ENCODE measurements at places on chromosomes 6 and 20. TPM values are rescaled to one million over a fixed set of nuclear protein-coding genes. Genes with fewer than 3 reads are reported as not detected.

The SLC22A7 gene
- not detected for total RNA-seq

The BPIFB2 gene
- total RNA-seq = not detected

The DOK5 gene
- total RNA-seq = 3.1 TPM

The C20orf96 gene
- total RNA-seq = 6.0 TPM

The TUBE1 gene
- total RNA-seq = 49.0 TPM

The PPDPF gene
- 82.2 TPM for total RNA-seq

The TCP11 gene
- 0.25 TPM for total RNA-seq

The KCNB1 gene
- total RNA-seq = 0.97 TPM

The PRELID3B gene
- total RNA-seq = 41.3 TPM

GRCh38 chr6:73340048-73340447, 14.0 kb downstream of the DPPA5 start:
- DNase-seq = no peak

- DNase-seq = no peak
These were observed 56.9 kb downstream of the LY86 start for GRCh38 chr6:6645261-6645917.

GRCh38 chr6:79833264-79833963, 113.9 kb downstream of the ELOVL4 start:
- DNase-seq = no peak

GRCh38 chr20:17463711-17464110, 67.5 kb downstream of the BFSP1 start:
- DNase-seq = no peak

DNA sequence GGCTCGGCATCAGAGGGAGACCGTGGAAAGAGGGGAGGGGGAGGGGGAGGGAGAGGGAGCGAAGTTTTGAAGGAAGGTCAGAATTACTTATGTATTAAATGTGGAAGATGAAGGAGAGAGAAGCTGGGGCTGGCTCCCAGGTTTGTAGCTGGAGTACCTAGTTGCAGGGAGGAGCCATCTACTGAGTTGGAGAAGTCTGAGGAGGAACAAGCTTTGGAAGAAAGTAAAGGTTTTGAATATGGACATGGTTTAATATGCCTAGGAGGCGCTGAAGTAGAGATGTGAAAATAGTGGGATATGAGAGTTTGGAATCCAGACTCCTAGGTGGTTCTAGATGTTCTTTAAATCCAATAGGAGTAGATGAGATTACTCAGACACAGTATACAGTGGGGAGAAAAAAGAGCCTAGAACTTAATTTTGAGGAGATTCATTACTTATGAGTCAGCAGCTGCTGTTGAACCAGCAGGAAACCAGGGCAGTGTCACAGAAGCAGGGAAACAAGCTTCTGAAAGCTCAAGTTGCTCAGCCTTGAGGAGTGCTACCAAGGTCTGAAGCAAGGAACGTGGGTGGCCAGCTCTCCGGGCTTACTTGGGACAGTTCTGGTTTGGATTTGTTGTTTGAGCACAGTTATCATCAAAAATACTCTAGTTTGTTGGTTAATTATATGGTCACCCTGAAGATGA, 149.3 kb downstream of the UTRN start:
- DNase-seq = no peak

DNA sequence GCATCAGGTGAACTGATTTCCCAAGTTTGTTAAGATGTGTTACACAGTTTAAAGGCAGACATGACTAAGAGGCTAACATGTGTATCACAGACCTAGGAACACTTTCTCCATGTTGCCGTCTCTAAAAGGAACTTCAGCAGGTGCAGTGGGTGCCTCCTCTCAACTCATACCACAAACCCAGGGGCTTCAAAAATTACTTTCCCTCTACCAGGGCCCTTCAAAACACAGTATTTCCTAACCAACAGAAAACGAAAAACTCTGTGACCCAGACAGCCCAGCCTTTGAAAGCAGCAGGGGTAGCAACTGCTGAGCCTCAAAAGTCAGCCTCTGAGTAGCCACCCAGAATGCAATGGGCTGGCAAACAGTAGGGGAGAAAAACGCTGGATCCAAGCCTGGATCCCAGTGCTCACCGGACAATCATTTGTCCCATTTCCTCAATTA, 28.5 kb downstream of the B4GALT5 start:
- DNase-seq = no peak

- no peak for DNase-seq
These were observed 76.8 kb downstream of the BANF2 start for GRCh38 chr20:17776551-17776950.

- DNase-seq = no peak
These were observed 4.8 kb downstream of the PHF20 start for GRCh38 chr20:35776513-35777101.

DNA sequence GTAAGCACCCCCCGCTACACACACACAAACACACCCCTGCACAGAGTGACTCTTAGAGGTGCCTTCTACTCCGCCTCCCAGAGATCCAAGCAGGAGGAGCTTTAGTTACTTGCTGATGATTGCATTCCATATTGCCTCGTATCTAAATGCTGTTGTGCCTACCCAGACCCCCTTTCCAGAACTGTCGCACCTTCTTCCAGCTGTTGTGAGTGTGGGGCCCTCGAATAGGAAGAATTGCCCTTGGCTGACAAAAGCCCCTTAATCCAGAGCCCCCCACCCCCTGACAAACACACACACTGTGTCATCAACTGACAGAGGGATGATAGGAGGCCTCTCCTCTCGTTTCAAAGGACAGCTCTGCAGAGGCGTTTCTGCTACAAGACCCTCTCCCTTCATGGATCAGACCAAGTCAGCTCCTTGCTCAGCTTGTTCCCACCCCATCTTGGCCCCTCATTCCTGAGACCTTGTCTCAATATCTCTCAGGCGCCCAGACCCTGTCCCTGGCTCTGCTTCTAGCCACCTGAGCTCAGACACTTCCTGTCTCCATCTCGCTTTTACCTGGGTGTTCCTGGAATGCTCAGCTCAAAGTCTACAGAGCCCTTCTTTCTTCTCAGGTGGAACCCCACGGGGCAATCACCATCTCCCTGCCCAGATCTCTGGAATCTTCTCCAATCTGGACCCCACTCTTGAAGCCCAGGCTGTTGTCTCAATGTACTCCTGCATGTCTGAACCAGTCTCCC, 4.0 kb upstream of the VSX1 start:
- no peak for DNase-seq

DNA sequence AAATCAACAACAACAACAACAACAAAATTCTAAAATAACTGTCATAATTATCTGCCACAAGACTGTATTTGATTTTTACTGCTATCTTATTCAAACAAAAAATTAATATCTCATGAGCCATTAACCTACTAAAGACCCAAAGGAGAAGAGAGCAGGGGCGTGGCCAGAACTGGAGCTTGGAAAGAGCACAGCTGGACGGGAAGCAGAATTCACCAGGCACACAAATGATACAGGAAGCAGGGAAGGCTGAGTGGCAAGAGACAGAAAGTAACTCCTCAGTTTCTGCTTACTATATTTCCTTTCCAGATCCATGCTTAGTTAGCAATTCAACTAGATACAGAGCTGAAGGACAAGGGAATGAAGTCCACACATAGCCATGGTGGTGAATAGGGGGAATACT, 54.4 kb downstream of the FKBP5 start:
- no peak for DNase-seq

Measured in neural progenitor cell (in vitro differentiated cells).